A673 (cell line): ENCODE measurements at places on chromosomes 4 and X. TPM values are rescaled to one million over a fixed set of nuclear protein-coding genes. Genes with fewer than 3 reads are reported as not detected.

ESX1 gene
- not detected in 2 replicates for total RNA-seq

AGTR2 gene
- not detected in 2 replicates for total RNA-seq

MAGEC1 gene
- total RNA-seq = not detected in 2 replicates

SPACA5 gene
- not detected in 2 replicates for total RNA-seq

ATP1B4 gene
- not detected in 2 replicates for total RNA-seq

GRCh38 chr4:37674439-37674838 lies 11.7 kb downstream of the RELL1 start:
- H3K4me3 ChIP-seq = no peak overlapping the region
- no peaks in the 10 kb centered on the region for H3K27me3 ChIP-seq
- peaks cover 16% of the 10 kb centered on the region for H3K4me1 ChIP-seq
- no peaks in the 10 kb centered on the region for H3K36me3 ChIP-seq

DNA sequence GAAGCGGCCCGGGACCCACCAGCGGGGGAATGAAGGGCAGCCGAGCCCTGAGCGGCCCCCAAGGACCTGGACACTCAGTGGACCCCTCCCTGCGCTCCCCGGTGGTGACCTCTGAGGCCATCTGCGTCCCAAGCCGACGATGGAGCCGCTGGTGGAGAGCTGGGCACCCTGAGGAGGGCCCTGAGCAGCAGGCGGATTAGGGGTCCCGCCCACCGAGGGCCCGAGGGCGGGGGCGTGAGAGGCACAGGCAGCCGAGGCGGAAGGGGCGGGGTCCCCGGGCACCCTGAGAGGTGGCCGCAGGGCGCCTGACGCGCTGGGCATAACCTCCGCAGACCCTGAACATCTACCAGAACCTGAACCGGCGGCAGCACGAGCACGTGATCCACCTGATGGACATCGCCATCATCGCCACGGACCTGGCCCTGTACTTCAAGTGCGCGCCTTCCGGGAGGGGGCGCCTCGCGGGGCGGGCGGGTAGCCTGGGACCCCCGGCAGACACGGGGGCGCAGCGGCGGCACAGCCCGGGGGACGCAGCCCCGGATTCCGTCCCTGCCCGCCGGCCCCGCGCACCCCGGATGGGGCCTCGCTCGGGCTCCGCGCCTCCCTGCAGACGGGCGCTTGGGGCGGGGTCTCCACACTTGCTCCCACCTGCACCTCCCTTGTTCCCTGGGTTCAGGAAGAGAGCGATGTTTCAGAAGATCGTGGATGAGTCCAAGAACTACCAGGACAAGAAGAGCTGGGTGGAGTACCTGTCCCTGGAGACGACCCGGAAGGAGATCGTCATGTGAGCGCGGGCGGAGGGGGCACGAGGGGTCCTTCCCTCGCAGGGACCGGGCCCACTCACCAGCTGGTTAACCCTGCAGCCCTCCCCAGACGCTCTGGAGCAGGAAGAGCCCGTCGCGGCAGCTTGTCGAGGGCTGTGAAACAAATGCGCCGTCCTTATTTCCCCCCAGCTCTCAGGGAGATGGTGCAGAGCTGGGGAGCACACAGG lies 10.3 kb downstream of the ATP5ME start:
- peak overlapping the region; percentile 77 for H3K4me3 ChIP-seq
- H3K36me3 ChIP-seq = no peaks in the 10 kb centered on the region
- peak; percentile 87 for DNase-seq
- no peaks in the 10 kb centered on the region for H3K27me3 ChIP-seq

- no peaks in the 10 kb centered on the region for H3K36me3 ChIP-seq
- no peaks in the 10 kb centered on the region for H3K4me1 ChIP-seq
- H3K27ac ChIP-seq = no peak overlapping the region
- no peaks in the 10 kb centered on the region for H3K27me3 ChIP-seq
Measured at GRCh38 chr4:88793475-88793874, 95.8 kb upstream of the NAP1L5 start.

DNA sequence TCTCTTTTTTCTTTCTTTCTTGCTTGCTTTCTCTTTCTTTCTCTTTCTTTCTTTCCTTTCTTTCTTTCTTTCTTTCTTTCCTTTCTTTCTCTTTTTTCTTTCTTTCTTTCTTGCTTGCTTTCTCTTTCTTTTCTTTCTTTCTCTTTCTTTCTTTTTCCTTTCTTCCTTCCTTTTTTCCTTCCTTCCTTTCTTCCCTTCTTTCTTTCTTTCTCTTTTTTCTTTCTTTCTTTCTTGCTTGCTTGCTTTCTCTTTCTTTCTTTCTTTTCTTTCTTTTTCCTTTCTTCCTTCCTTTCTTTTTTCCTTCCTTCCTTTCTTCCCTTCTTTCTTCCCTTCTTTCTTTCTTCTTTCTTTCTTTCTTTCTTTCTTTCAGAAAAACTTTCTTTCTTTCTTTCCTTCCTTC lies 108.1 kb upstream of the SHOX start:
- H3K4me1 ChIP-seq = no peaks in the 10 kb centered on the region
- no peak overlapping the region for H3K4me3 ChIP-seq
- DNase-seq = no peak
- no peak overlapping the region for H3K27ac ChIP-seq
- H3K36me3 ChIP-seq = no peaks in the 10 kb centered on the region

- H3K27ac ChIP-seq = no peak overlapping the region
- no peaks in the 10 kb centered on the region for H3K27me3 ChIP-seq
- no peaks in the 10 kb centered on the region for H3K4me1 ChIP-seq
- DNase-seq = no peak
Measured at GRCh38 chrX:38318196-38318595, 9.1 kb downstream of the RPGR start.

- H3K4me3 ChIP-seq = no peak overlapping the region
- no peaks in the 10 kb centered on the region for H3K27me3 ChIP-seq
- peak; percentile 68 for DNase-seq
- no peaks in the 10 kb centered on the region for H3K36me3 ChIP-seq
- H3K4me1 ChIP-seq = no peaks in the 10 kb centered on the region
- no peak overlapping the region for H3K27ac ChIP-seq
Measured at GRCh38 chr4:146095091-146095690, 80.3 kb upstream of the LSM6 start.

- peak; percentile 45 for DNase-seq
- no peaks in the 10 kb centered on the region for H3K27me3 ChIP-seq
- peaks cover 13% of the 10 kb centered on the region for H3K4me1 ChIP-seq
- H3K36me3 ChIP-seq = no peaks in the 10 kb centered on the region
- no peak overlapping the region for H3K27ac ChIP-seq
Measured at GRCh38 chr4:64784125-64784524, 374.9 kb upstream of the TECRL start.

GRCh38 chr4:157291071-157291470 lies 70.5 kb downstream of the GRIA2 start:
- no peaks in the 10 kb centered on the region for H3K36me3 ChIP-seq
- DNase-seq = peak; percentile 5
- no peaks in the 10 kb centered on the region for H3K27me3 ChIP-seq

DNA sequence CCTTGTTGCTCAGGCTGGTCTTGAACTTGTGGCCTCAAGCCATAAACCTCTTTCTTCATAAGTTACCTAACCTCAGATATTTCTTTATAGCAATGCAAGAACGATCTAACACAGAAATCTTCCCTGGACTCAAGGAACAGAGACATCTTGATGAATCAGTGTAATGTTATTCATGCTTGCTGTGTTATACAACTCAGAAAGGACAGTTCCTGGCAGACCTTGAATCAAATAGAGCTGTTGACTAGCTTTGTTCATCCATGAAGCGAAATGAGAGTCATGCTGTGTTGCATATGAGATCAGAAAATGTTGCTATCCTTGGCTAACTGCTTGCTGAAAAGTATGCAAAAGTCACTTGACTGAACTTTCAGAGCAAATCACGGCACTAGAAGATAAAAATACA lies 72.6 kb upstream of the ARHGAP24 start:
- H3K4me1 ChIP-seq = no peaks in the 10 kb centered on the region
- no peaks in the 10 kb centered on the region for H3K27me3 ChIP-seq
- H3K27ac ChIP-seq = no peak overlapping the region
- H3K36me3 ChIP-seq = no peaks in the 10 kb centered on the region
- DNase-seq = peak; percentile 2

- no peaks in the 10 kb centered on the region for H3K36me3 ChIP-seq
- H3K4me1 ChIP-seq = no peaks in the 10 kb centered on the region
Measured at GRCh38 chr4:147542229-147542990, 61.5 kb downstream of the EDNRA start.

GRCh38 chrX:45623266-45623665 lies 422.6 kb upstream of the DIPK2B start:
- H3K36me3 ChIP-seq = no peaks in the 10 kb centered on the region
- DNase-seq = peak; percentile 17
- H3K4me1 ChIP-seq = peaks cover 7% of the 10 kb centered on the region
- H3K27ac ChIP-seq = no peak overlapping the region
- no peak overlapping the region for H3K4me3 ChIP-seq

DNA sequence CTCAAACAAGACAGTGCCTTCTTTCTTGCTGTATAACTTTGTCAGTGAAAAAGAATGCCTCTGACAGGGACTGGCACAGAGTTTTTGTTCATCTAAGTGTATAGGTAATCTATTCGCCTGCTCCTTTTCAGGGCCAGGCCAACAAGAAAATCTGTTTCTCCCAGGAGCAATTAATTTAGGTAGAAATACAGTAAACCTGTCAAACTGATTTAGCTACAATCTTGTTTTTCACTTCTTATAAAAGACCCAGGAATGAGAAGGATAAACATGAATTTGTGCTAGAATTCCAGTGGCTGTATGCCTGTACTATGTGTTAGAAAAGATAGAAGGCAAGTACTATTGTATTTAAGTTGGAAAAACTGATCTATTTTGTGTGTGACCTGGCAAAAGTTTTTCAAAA lies 6.1 kb downstream of the TMA16 start:
- DNase-seq = no peak
- no peak overlapping the region for H3K27ac ChIP-seq
- H3K4me3 ChIP-seq = no peak overlapping the region
- no peaks in the 10 kb centered on the region for H3K27me3 ChIP-seq

DNA sequence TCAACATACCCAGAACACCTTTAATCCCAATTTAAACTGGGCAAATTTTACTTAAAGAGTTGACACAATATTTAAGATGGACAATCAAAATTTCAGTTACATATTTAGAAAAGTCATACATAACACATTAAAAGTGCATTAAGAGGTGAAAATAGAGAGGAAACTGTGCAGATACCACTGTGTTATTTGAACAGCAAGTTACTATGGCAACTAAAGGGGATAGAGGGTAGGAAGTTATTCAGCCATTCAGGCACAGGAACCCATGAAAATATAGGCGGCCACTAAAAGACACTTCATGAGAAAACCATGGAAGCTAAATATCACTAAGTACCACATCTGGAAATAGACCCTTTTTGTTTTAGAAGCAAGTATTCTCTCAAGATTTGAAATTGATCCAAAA lies 75.1 kb downstream of the PDGFC start:
- H3K36me3 ChIP-seq = no peaks in the 10 kb centered on the region
- DNase-seq = no peak
- no peak overlapping the region for H3K27ac ChIP-seq
- H3K27me3 ChIP-seq = no peaks in the 10 kb centered on the region
- no peak overlapping the region for H3K4me3 ChIP-seq
- H3K4me1 ChIP-seq = peaks cover 28% of the 10 kb centered on the region

GRCh38 chrX:155966876-155967275 lies 30.6 kb upstream of the IL9R start:
- no peak overlapping the region for H3K27ac ChIP-seq
- no peaks in the 10 kb centered on the region for H3K36me3 ChIP-seq
- no peak overlapping the region for H3K4me3 ChIP-seq
- no peaks in the 10 kb centered on the region for H3K4me1 ChIP-seq

- no peak overlapping the region for H3K27ac ChIP-seq
- no peaks in the 10 kb centered on the region for H3K36me3 ChIP-seq
- H3K4me1 ChIP-seq = no peaks in the 10 kb centered on the region
- DNase-seq = no peak
Measured at GRCh38 chr4:14729282-14730000, 272.8 kb upstream of the CPEB2 start.
